Right renal pelvis (tissue), 4 donors: ENCODE measurements at places on chromosomes 3 and 15.

DNA sequence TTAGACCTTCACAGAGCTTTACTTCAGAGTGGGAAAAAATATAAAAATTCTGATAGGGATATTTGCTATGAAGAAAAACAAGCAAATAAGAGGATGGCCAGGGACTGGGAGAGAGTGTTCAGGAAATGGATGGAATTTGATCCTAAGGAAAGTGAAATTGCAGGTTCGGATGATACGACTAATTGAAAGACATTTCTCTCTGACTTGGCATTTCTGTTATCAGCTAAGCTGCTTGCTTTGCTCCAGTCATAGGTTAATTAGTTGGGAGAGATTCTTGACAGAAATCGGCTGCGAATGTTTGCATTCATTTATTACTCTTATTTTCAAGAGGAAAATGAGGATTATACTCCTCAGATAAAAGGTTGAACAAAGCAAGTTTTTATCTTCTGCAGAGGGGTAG, 808.7 kb upstream of the NECTIN3 start:
- no peak for DNase-seq

GRCh38 chr3:152208439-152208838, 60.3 kb upstream of the MBNL1 start:
- DNase-seq: no peak

DNA sequence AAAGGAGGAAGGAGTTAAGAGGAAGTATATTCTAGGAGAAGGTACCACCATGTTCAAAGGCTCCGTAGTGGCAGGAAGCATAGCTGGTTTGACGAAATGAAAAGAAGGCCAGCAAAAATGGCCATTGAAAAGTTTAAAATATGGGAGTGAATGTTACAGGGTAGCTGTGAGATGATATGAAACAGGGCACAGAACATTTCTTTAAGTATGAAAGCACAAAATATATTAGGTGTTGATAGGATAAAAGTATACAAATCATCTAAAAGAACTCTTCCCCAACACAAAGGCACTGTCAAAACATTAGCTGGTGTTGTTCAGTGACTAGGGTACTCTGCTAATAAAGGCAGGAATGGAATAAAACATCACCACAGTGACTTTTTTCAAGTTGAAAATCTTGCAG, 216.2 kb downstream of the LRRN1 start:
- no peak for DNase-seq

GRCh38 chr3:13420831-13421765, 976 bp upstream of the NUP210 start:
- DNase-seq: no peak

GRCh38 chr3:72149645-72150300, 364.8 kb upstream of the PROK2 start:
- DNase-seq: no peak

DNA sequence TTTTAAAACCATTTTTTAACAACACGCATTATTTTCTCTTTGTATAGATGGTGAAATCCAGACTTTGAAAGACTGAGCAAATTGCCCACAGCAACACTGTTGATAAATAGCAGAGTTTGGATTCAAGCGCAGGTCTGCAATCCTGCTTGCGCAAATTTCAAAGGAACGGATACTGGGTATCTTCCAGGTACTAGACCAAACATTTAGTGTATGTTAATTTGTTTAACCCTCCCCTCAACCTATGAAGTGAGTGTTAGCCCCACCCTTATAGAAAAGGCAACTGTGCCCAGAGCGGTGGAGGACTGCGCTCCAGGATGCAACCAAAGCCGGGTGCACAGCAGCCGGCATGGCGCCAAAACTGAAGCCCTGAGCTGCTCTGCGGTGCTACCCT, 103.8 kb downstream of the CPN2 start:
- no peak for DNase-seq

- no peak for DNase-seq
Observed at GRCh38 chr15:31080591-31081014, 20.9 kb downstream of the TRPM1 start.

DNA sequence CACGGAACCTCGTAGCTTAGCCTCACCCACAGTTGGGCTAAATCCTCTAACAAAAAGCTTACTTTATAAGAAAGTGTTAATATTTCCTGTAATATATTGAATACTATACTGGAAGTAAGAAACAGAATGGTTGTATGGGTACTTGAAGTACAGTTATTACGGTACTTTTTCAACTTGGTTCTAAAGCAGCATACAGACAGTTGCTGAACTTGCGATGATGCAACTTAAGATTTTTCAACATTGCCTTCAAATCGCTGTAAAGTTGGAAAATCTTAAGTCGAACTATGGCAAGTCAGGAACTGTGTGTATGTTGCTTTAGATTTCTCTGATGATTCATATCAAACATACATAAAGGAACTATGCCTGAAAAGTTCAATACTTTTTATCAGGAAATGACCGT, 204.4 kb upstream of the C2CD4B start:
- no peak for DNase-seq

GRCh38 chr3:45060165-45060892, 34.2 kb downstream of the CLEC3B start:
- no peak for DNase-seq

DNA sequence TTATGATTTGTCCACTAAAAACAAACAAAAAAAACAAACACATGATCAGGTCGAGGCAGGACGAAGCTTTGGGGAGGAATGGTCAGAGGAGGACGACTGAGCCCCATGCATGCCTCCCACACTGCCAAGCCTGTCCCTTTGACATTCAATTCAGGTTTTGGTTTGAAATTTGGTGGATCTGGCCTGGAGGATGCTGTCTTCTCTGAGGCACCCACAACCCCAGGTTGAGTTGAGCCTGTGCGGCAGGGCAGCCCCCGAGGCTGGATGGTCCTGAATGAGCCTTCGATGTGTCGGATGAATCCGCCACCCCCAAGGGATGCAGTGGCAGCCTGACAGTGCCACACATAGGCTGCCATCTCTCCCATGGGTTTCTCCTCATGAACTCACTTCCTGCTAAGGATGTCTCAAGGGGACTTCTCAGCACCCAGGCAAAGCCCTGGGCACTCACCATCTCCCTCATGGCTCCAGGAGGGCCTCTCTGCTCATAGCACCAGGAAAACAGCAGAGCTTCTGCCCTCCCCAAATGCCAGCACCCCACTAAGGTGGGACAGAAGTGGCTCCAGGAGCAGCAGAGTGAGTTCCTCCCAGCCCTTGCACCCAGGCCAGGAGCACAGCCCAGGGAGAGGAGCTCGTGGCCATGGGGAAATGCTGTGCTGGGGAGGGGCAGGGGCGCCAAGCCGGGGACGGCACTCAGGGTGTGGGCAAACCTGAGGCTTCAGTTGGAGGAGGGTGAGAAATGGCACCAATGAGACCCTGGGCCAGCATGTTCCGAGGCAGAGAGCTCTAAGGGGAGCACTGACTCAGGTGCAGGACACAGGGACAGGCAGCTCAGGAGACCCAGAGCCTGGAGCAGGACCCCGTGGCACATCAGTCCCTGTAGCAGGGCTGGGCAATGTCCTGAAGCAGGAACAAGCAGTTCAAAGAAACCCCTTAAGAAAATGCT, 18.5 kb downstream of the PRR23E start:
- no peak for DNase-seq

DNA sequence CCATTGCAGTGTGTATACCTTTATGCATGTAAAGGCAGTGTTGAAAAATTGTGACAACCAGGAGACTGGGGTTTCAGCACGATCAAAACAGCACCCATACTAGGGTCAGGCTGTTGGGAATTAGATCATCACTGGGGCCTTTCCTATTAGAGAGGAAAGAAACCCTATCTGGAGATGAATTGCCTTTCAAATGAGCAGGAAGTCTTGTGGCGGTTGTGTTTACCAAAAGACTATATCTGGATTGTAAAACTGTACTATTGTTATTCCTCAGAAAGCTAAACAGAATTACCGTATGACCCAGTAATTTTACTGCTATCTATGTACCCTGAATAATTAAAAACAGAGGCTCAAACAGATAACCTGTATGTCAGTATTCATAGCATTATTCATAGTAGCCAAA, 10.1 kb downstream of the UBE2E1 start:
- no peak for DNase-seq

DNA sequence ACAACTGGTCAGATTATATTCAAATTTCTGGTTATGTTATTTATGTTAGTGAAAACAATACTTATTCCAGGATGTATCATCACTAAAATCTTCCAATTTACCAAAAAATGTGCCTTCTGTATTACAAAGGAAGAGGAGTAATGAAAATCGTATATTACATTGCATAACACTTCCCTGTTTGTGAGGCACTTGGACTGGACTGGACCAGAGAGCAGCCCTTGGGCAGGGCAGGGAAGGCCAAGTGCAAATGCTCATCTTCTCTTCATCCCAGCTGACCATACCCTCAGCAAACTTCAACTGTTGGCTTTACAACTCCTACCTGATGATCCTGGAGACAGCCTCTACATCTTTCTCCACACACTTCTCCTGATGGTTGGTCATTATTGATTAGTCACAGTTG, 285.7 kb upstream of the MME start:
- DNase-seq: no peak

DNA sequence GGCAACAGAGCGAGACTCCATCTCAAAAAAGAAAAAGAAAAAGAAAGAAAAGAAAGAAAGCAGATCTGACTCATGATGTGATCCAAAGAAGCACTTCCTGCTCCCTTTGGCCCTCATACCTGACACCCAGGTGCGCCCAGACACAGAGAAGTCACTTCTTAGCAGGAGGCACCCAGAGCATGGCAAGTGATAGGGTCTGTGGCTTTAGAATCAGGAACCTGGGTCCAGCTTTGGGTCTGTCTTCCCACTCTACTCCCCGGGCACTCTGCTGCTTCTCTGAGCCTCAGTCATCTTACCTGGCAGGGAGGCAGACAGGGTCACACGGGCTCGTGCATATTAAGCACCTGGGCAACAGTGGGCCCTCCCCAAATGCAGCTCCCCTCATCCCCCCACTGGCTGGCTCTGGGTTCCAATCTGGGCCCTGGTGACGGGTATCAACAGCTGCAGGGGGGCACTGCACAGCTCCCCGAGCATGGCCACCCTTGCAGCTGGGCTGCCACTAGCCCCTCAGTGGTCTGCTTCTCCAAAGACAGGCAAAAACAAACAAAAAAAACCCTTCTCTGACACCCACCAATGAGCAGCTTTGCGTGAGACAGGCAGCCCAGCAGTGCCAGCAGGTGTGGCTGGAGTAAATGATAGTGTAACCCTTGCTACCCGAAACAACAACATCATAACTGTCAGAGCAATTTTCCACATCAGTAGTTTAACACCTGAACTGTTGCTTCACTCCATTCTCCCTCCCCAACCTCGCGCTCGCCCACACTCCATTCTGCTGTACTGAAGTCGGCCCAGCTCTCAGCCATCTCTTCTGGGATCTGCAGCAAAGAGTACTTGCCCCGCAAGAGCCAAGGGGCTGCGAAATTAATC, 99.8 kb downstream of the MEGF11 start:
- no peak for DNase-seq

GRCh38 chr3:149844091-149844490, 31.1 kb downstream of the RNF13 start:
- no peak for DNase-seq

GRCh38 chr3:49279376-49279775, 2.3 kb upstream of the C3orf62 start:
- no peak for DNase-seq

GRCh38 chr3:127369356-127369935, 81.6 kb upstream of the PRR20G start:
- DNase-seq: no peak

GRCh38 chr3:115248274-115248673, 101.2 kb upstream of the ZBTB20 start:
- no peak for DNase-seq

DNA sequence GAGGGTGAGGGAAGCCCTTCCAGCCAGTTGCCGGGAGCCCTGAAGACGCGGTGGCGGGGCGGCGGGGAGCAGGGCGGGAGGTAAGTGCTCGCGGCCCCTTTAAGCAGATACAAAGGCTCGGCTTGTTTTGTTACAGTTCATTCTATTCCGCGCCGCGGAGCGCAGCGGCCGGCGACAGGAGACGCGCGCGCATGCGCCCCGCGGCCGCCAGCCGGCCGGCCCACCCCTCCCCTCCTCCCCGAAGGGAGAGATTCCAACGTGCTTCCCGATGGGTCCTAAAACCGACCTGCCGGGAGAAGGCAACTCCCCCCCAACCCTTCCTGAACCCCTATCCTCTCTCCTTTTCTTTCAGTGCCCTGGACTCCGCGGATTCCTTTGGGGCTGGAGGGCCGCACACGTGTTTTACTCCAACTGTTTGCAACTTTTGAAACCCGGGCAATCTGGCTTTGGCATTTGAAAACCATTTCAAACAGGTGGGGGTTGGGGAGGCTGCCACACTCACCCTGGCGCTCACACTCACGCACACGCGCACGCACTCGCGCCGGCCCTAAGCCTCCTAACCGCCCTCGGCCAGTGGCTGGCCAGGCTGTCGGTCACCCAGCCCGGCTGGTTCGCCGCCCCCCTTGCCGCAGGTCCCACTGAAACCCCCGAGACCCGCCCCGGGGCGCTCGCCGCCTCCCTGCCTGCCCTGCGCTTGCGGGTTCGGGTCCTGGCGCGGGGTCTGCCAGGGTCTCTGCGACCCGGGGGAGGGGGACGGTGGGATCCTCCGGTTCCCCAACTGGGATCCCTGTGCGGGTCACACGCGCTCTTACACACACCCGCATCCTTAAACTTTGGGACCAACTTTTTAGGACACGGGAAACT, at the start of gene MAGI1:
Gene MAGI1 (minus strand): TSS at position 193 of the 864 bp plus-strand sequence. CDS start 610 bp downstream, outside the sequence.
- peak; percentile 93 for DNase-seq

- DNase-seq: no peak
Observed at GRCh38 chr3:119538772-119539171, 20.6 kb downstream of the CD80 start.

GRCh38 chr15:89167267-89168176, 53.9 kb downstream of the RLBP1 start:
- no peak for DNase-seq

DNA sequence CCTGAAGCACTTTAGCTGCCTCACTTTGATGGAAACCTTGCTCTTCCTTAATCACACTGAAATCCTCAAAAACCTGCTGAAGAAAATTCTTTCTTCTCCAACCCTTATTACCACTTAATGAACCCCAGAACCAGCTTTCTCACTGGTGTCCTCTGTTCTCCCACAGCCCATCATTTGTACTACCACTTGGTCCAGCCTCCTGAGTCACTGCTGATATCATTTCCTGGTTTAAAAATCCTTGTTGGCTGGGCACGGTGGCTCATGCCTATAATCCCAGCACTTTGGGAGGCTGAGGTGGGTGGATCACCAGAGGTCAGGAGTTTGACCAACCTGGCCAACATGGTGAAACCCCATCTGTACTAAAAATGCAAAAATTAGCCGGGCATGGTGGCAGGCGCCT, 418.6 kb upstream of the KCNMB2 start:
- DNase-seq: no peak

DNA sequence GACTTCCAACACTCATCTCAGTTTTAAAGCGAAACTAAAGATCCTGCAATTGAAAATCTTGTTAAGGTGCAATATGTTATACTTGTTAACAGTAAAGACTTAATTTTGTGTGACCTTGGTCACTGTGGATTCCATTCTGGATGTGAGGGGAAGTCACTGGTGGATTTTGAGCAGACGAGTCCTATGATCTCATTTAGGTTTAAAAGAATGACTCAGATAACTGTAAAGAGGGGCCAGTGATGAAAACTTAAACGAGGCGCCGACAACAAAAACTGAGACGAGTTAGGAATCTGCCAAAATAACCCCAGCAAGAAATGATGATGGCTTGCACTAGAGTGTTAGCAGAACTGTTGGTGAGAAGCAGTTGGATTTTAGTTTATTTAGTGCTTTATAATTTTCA, 56.5 kb downstream of the LRRC28 start:
- no peak for DNase-seq
